ENCODE measurements at places on chromosomes 3 and 15.

- DNase-seq: no peak
Measured at GRCh38 chr3:173901649-173902048, 504.1 kb downstream of the NLGN1 start.

DNA sequence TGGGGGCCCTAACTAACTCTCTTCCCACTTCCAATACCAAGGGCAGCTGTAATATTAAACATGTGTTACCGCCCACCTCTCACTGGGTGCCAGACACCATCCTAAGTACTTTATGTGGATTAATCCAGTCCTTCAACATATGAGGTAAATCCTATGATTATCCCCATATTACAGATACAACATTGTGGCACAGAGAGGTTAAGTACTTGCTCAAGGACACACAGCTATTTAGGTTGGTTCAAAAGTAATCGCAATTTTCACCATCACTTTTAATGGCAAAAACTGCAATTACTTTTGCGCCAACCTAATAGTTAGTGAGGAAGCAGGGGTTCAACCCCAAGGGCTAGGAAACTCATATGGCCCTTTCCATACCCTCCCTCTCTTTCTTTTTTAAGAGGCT is 100.8 kb downstream of the SEMA5B start:
- no peak for DNase-seq

DNA sequence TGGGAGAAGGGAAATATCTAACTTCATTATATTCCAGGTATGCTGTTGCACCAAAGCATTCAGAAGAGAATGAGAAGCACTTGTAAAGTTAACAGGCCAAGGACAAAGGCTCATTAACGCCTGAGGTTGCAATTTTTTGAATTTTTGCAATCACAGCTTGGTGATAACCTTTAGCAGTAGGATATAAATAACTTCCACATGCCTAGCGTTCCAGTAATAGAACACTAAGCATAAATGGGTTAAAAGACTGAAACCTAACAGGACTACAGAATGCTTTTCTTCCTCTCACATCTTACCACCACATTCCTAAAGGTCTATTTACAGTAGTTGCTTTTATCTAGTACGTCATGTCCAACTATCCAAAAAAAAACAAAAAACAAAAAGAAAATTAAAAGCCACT is 57.4 kb upstream of the IMPG2 start:
- no peak for DNase-seq

DNA sequence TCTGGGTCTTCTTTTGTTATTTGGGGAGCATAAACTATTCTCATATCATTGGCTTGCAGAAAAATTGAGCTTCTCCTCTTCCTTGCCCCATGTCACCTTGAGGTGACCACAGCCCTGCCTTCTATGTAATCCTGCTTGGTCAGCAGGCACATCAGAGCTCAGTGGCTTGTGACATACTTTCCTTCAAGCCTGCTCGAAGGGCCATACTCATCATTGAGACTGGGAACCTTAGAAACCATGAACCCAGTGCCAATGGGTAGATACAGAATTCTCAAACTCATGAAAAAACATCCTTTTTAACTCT is 3.7 kb upstream of the CCR2 start:
- no peak for DNase-seq

GRCh38 chr15:96353930-96354730 is 23.6 kb downstream of the NR2F2 start:
- peak; percentile 40 for DNase-seq

- no peak for DNase-seq
Measured at GRCh38 chr3:69092030-69092516, 7.3 kb downstream of the ARL6IP5 start.

DNA sequence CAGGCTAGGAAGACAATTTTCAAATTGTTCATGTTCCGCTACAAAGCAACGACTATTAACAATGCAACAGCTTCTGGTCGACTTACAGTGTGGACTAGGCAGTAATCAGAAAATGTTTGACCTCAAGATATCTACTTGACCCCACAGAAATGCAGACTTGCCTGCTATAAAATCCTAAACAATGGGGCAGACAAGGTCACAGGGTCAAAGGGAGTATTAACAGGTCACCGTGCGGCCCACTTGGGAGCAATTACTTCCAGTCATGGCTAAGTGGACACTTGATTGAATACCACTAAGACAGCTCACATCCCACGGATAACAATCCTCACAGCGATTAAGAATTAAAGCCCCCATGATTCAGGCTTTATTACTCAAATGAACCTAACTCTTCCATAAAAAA is 58.9 kb downstream of the FOXP1 start:
- no peak for DNase-seq

GRCh38 chr15:61159901-61160300 is 69.2 kb downstream of the RORA start:
- no peak for DNase-seq

DNA sequence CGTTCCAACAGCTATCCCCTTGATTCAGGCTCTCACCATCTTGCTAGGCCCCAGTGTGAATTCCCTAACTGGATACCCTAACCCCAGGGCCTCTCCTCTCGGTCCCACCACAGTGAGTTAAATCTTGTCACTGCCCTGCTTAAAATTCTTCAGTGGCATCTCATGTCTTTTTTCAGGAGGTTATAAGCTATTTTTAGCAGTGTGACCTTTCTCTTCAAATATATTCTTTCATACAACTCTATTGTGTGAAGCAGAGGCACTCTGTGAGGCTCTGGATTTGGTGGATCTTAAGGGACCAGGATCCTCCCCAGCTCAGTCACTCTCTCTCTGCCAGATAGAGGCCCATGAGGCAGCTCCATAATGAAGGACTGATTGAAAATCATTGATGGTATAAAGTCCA is 760.4 kb downstream of the NTRK3 start:
- no peak for DNase-seq

GRCh38 chr15:69443032-69443611 is 9.5 kb upstream of the RPLP1 start:
- no peak for DNase-seq

DNA sequence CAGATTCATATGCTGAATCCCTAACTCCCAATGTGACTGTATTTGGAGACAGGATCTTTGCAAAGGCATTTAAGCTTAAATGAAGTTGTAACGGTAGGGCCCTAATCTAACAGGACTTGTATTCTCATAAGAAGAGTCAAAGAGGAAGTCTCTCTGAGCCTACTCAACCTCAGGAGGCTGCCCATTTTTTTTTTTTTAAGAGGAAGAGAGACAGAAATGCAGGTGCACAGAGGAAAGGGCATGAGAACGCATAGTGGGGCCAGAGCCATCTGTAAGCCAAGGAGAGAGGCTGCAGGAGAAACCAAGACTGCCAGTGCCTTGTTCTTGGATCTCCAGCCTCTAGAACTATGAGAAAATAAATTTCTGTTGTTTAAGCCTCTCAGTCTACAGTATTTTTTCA is 28.4 kb downstream of the ZNF860 start:
- DNase-seq: no peak

DNA sequence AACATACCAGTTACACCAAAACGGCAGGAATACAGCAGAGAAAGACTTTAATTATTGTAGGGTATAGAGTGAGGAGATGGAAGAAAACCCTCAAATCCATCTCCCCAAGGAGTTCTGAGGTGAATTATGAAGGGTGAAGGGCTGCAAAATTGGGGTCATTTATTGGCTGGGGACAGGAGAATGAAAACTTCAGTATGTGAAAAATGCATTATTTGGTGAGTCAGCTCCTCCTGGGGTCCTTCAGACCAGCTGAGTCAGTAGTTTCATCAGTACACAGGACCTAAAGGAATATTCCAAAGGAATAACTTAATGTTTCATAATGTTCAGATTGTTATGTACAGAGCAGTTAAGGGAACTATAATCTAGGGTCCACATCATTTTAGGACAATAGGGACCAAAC is 566.0 kb downstream of the GBE1 start:
- no peak for DNase-seq

DNA sequence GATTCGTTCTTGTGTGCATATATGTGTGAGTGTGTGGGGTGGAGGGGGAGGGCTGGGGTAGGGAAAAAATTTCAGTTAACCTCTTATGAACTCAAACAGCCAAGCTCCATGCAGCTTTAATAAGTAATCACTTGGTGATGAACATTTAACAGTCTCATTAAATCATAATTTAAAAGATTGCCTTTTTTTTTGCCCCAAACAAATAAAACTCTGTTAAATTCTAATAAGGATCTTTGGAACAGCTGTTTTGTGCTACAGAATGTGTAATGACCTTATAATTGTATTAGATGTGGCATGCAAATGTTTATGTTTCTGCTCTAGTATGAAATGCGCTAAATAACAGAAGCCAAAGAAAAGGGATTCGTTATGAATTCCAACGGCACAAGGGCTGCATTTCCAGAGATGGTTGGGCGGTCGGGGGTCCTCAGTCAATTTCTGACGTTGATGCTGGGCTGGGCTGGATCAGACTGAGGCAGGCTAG is 80.0 kb upstream of the RORA start:
- DNase-seq: no peak

GRCh38 chr3:184133840-184134745 is 1.1 kb upstream of the EIF2B5 start:
- DNase-seq: peak; percentile 91

DNA sequence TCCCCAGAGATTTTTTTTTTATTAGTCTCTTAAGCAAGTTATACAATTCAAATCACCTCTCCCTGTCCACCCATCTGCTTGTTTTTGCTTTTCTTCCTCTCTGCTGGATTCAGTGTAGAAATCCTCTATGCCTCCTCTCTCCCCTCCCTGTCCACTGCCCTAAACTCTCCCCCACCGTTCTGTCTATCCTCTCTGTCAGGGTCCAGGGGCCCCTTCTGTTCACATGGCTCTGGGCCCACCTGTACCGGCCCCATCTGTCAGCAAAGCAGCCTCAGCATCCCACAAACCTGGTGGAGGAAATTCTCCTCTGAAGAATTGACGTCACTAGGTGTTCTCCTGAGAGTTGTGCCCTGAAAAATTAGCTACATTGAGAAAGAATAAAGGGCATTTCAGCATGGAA is 137.6 kb upstream of the CMC1 start:
- no peak for DNase-seq

DNA sequence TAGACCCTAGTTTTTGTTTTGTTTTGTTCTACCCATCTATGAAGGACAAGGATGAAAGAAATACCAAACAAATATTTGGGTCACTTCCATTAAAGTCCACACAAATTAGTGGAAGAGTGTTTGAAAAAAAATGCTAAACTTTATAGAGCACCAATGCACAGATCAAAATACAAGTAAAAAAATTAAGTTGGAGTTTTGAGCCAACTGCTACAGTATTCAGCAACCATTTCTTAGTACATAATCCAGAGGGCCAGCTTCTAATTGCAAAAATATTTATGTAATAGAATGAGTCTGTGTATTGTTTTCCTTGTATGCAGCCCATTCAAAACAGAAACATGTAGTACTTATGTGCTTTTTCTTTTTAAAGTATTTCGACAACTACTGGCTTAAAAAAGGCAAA is 121.1 kb downstream of the CBLB start:
- no peak for DNase-seq

DNA sequence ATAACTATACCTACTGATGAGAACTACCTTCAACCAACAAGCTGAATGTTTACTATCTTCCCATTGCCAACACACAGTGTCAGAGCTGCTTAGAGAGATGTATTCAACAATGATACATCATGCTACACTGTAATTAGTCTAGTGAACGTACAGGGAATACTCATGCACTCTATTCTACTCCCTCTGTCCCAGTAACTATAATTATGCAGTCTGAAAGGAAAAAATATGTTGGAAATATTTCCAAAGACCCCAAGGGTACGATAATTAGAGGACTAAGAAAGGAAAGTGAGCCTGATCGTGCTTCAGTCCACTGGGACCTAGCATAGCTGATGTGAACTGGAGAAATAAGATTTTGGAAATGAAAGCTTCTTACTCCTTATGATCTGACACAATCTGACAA is 36.9 kb upstream of the FSIP1 start:
- no peak for DNase-seq

DNA sequence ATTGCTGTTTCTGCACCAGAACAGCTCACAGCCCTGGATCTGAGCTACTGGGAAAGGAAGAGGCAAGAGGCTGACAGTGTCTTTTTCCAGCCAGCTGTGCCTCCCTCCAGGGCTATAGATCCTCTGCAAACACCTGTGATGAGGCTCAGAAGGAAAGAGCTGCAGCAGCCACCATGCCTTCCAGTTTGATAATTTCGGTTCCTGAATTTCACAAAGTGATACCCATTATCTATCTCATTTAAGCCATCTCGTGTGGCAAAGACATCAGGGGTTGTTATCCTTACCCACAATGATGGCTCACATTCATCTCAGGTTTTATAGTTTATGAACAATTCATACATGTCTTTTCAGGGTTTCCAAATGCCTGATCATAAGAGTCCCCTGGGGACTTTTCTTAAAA is 1.8 kb upstream of the LARP6 start:
- DNase-seq: no peak

DNA sequence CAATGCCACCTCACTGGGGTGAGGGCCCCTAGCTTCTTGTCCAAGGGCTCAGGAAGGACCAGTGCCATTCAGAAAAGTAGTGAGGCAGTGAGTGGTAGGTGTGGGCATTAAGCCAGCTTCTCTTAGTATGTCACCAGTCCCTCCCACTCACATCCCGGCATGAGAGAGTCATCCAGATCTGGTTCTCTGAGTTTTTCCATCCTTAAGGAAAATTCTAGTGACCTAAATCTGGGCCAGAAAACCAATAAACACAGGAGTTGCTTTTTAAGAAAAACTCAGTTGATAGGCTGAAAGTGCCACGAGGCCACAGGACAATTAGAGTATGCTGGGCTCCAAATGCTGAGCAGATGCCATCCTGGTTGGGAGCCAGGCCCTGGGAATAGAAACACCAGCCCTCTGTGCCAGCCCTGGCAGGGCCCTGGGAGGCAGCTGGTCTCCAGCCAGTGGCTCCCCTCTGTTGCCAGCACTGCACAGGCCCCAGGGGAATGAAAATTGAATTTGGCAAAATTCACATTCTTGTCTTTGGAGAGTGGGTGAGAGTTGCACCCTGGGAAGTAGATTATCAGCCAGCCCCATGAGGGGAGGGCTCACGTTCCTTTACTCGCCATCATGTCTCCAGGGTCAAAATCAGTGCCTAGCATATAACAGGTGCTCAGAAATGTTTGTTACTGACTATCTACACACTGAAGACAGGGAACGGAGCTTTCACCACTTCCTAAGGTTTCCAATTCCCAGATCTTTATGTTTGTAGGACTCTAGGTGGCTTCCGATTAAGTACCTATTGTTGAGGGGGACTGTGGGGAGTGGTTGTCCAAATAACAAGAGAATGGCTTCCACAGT is 52.8 kb downstream of the FAM43A start:
- peak; percentile 65 for DNase-seq

GRCh38 chr15:50042775-50043174 is 76.3 kb downstream of the ATP8B4 start:
- no peak for DNase-seq

GRCh38 chr3:14256046-14256445 is 77.4 kb downstream of the LSM3 start:
- no peak for DNase-seq

DNA sequence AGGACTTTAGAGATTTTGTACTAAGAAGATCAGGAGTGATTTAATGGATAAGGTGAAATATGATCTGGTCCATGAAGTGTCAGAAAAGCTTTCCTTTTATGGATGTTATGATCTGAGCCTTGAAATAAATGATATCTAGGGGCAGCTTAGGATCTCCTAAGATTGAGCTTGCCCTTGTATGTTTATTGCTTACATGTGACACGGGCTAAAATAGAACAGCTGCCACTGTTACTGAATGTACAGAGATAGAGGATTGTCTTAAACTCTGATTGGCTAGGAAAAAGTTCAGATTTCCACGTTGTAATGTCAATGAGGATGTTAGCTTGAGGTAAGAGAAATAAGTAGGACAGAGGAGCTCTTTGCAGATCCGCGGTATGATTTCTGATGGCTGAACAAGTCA is 8.8 kb downstream of the FYTTD1 start:
- no peak for DNase-seq

GRCh38 chr3:65660000-65660598 is 378.6 kb downstream of the MAGI1 start:
- DNase-seq: no peak

GRCh38 chr3:46998852-46999515 is 19.5 kb downstream of the NBEAL2 start:
- no peak for DNase-seq
